ENCODE measurements at places on chromosomes 16 and 17.

- DNase-seq = peak; percentile 62
Observed at GRCh38 chr17:81142301-81143199, 22.8 kb upstream of the PVALEF start.

GRCh38 chr16:77551357-77551756, 116.5 kb upstream of the ADAMTS18 start:
- DNase-seq = peak; percentile 69

DNA sequence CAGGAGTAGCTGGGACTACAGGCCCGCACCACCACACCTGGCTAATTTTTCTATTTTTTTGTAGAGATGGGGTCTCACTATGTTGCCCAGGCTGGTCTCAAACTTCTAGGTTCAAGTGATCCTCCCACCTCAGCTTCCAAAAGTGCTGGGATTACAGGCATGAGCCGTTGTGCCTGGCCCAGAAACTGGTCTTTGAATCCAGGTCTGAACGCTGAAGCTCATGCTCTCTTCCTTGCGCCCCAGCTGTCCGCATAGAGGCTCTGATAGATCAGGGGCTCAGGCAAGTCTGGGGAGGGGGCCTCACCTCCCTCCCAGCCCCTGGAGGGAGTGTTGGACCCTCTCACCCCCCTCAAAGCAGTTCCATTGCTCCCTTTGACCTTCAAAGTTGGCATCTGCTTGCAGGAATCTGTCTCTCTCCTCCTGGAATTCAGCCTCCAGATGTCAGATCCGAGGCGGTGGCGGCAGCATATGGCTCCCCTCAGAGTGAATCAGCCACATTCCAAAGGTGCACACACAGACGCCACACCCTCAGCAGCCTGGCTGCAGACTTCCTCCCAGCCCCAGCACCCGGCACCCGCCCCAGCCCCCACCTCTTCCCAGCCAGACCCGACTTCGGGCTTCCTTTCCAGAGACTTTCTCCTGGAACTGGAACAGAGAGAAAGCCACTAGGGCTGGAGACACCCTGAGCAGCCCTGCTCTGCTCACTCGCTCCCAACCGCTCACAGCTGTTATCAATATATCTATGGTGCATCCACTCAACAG, 16.9 kb upstream of the GLIS2 start:
- peak; percentile 98 for DNase-seq

DNA sequence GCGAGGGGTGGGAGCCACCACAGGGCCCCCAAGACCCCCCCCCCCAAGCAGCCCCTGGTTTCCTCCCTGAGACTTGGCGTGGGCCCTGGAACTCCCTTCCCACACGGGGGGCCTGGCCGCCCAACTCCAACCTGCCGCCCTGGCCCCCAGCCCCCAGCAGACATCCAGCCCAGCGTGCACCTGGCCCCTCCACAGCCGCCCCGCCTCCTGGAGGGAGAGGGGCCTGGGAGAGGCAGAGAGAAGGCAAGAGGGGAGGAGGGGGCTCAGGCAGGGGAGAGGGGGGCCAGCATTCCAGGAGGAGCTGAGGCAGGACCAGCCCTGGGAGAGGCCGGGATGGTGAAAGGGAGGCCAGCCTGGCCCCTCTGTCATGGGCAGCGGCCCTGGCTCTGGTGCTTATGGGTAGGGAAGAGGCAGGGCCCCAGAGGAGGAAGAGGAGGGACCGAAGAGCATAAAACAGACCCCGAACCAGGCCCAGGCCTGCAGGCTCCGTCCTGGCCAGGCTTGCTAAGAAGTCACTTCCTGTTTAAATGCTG, 16.7 kb downstream of the IL34 start:
- DNase-seq = no peak

DNA sequence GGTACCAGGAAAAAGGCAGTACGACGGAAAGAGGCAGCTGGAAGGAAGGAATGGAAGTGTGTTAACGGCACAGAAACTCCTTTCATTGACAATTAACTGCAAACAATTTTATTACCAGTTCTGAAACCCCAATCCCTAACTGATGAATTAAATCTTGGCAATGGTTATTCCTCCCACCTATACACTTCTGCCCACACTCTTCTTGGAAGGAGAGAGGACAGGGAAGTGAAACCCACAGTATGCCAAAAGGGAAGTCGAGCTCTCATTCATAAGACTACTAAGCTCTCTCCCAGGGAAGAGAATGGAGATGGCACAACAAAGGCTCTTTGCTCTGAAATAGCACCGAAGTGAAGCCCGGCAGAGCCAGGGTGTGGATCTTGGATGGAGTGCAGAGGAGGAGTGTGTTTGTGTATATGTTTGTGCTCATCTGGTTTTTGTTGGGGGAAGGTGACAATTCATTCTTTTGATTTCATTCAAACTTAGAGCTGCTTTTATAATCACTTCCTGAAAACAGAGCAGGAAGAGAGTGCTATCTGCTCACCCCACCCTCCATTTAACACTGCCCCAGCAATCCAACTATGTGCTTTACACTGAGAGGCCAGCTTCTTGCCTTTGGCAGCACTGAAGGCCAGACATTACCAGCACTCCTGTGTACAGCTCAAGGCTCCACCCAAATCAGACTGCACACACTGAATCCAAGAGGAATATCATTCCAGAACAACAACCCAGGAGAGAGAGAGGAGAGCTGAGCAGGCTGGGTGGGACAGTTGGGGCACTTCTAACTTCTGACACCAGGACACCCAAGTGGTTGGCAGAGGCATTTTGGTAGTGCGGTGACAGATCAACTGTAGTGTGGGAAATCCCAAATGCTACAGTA, 68.7 kb downstream of the HIC1 start:
- peak; percentile 29 for DNase-seq

DNA sequence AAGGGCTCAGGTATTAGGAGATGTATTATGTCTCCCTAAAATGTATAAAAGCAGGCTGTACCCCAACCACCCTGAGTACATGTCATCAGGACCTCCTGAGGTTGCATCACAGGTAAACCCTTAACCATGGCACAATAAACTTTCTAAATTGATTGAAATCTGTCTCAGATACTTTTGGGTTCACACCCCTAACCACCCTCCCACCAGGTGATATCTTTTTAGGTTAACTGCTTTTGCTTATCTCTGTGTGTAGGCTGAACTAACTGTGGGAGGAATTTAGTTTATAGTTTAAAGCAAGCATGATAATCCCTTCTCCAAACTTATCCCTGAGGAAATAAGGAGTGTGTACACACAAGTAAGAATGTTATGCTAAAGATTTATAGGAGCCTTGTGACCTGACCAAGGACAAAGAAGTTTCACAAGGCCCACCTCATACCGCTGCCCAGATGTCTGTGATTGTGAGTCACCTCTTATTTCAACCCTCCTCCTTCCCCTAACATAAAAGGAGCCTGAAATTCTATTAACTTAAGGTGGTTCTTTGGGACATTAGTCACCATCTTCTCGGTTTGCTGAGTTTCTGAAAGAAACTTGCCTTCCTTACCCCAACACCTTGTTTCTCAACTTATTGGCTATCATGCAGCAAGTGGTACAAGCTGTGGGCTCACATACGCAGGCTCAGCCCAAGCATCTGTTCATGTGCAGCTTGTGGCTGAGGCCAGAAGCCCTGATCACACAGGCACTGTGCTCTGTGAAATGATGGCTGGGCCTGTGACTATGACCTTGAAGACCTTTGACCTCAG, 11.3 kb downstream of the PRSS22 start:
- DNase-seq = peak; percentile 52

DNA sequence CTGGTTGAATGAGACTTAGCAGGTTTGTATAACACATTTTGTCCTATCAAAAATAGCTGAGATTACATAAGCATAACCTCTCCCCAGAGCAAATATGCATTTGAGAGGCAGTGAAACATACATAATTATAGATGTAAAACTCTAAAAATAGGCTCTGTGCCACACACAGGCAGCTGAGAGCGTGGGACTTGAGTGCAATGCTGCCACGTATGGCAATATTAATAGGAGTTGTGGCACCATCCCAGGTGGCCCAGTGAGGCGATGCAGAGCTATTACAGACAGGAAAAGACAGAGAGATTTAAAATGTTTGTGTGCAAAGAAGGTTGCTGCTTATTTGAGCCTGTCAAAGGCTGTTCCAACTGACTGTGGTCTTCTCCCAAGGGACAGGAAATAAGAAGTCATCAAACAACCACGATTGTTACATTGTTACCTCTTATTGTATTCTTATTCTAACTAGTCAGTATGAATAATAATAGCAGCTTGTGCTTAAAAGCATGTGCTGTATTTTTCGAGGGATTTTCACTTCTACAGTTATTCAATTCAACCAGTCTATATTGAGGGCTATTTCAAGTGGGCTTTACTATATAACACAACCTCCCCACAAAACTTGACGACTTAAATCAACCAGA, 116.5 kb downstream of the SALL1 start:
- DNase-seq = no peak

Measured in fibroblast of skin of abdomen (primary cell).